Activated T-helper 1 cell treated with anti-CD3 and anti-CD28 coated beads, Interleukin-12 subunit alpha, Interleukin-12 subunit beta, Interleukin-2, Interleukin-4 antibody, amounts not matched to agents 30 ng/mL and 10 ng/mL and 1 ng/mL, durations not matched to agents 14 hours and 24 hours and 36 hours (primary cell): ENCODE measurements at places on chromosomes 1 and 21.
A peak's percentile ranks its signal among the peaks of the same experiment; 100 is the strongest.

DNA sequence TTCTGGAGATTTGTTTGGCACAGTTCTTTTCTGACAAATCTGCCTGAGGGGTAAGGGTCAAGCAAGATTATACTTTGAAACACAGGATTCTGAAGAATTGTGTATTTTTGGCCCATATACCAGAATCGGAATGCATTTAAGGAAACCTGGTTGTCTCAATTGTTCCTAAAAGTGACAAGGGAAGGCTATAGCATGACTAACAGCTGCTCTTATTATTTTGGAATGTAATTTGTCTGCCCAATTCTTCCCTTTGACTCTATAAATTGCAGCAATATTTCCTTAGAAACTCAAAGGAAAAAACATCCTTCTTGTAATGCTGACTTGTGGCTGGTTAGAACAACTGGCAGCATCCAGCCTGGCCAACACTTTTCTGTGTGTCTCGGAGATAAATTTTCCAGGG is 15.8 kb upstream of the VCAM1 start:
- no peaks in the 10 kb centered on the region for H3K36me3 ChIP-seq
- no peaks in the 10 kb centered on the region for H3K4me1 ChIP-seq
- no peak overlapping the region for H3K27ac ChIP-seq
- DNase-seq: no peak
- H3K27me3 ChIP-seq: no peaks in the 10 kb centered on the region
- H3K4me3 ChIP-seq: no peak overlapping the region

GRCh38 chr1:212628813-212629415 is 20.4 kb downstream of the ATF3 start:
- peaks cover 10% of the 10 kb centered on the region for H3K27me3 ChIP-seq
- H3K36me3 ChIP-seq: no peaks in the 10 kb centered on the region
- H3K27ac ChIP-seq: no peak overlapping the region
- no peak overlapping the region for H3K4me3 ChIP-seq
- DNase-seq: no peak

DNA sequence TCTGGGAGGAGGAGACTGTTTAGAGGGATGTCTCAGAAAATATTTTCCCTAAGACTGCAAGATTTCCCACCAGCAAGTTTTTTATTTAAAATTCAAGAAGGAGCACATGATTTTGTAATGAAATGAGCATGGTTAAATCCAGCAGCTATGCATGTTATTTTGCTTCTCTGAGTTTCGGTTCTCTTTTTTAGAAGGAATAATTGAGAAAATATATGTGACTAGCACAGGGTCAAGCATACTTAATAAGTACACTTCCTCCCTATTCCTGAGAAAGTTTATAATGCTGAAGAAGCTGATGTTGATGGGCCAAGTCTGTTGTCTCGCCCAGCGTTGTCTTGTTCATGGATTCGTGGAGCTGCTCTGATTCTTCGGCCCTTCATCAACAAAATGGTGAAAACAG is 51.2 kb downstream of the EXO1 start:
- H3K4me3 ChIP-seq: no peak overlapping the region
- H3K27ac ChIP-seq: no peak overlapping the region
- H3K4me1 ChIP-seq: no peaks in the 10 kb centered on the region

GRCh38 chr1:209989525-209989924 is 51.5 kb downstream of the SYT14 start:
- no peaks in the 10 kb centered on the region for H3K4me1 ChIP-seq
- no peak for DNase-seq

DNA sequence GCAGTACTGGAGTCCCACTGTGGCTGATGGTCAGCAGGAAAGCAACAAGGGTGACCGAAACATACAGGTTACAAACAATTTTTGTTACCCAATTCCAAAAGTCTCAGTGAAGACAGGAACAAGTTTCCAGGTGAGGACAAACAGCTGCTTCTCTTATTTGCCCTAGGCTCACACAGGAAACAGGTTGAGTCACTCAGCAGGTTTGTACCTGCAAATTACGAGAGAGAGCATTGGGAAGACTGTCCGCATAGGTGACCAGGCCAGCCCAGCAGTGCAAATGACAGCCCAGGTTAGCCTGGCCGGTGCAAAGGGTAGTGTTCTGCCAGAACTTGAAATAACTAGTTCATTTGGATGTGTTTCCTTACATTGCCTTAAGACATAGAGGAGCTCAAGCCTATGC is 40.0 kb upstream of the DSCAM start:
- DNase-seq: no peak
- H3K27ac ChIP-seq: no peak overlapping the region
- H3K4me3 ChIP-seq: no peak overlapping the region

- H3K4me1 ChIP-seq: no peaks in the 10 kb centered on the region
- H3K4me3 ChIP-seq: no peak overlapping the region
- H3K27me3 ChIP-seq: peaks cover 3% of the 10 kb centered on the region
- DNase-seq: no peak
- no peak overlapping the region for H3K27ac ChIP-seq
Measured at GRCh38 chr1:65658122-65658521, 134.6 kb upstream of the PDE4B start.

GRCh38 chr1:156291226-156292061 is 4.0 kb downstream of the GLMP start:
- no peaks in the 10 kb centered on the region for H3K27me3 ChIP-seq
- no peak for DNase-seq
- H3K36me3 ChIP-seq: peaks cover 11% of the 10 kb centered on the region
- no peak overlapping the region for H3K27ac ChIP-seq
- H3K4me3 ChIP-seq: peak overlapping the region; percentile 64

DNA sequence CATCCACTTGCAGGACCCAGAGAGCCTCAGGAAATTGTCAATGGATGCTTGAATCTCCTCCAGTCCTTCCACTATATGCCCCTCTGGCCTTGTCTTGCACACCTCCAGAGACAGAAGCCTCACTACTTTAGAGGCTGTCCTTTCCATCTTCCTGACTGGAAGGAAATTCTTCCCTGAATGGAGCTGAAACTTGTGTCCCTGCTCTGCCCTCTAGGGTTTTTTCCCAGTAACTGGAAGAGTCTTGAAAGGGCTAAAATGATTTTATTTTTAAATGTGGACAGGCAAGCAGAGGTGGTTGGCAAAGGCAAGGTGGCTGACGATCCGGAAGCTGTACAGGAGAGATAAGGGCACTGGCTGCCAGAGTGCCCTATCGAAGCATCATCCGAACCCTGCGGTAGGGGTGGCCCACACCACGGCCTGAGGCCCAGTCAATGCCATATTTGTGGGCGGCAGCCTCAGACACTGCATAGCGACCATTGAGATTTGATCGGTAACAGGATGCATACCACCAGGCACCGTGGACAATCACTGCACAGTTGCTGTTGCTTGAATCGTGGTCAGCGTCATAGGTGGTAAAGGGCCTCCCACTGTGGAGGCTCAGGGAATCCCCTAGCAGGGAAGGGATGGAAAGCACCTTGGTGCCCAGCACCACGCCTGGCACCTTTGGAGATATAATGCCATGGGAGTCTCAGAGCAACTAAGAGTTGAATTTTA is 2.3 kb upstream of the MAP3K6 start:
- H3K4me1 ChIP-seq: peaks cover 38% of the 10 kb centered on the region
- peak overlapping the region; percentile 56 for H3K27ac ChIP-seq
- no peak for DNase-seq

GRCh38 chr21:17900281-17900989 is 81.3 kb upstream of the C21orf91 start:
- H3K27ac ChIP-seq: no peak overlapping the region
- H3K27me3 ChIP-seq: no peaks in the 10 kb centered on the region
- H3K4me3 ChIP-seq: no peak overlapping the region
- peaks cover 18% of the 10 kb centered on the region for H3K4me1 ChIP-seq

DNA sequence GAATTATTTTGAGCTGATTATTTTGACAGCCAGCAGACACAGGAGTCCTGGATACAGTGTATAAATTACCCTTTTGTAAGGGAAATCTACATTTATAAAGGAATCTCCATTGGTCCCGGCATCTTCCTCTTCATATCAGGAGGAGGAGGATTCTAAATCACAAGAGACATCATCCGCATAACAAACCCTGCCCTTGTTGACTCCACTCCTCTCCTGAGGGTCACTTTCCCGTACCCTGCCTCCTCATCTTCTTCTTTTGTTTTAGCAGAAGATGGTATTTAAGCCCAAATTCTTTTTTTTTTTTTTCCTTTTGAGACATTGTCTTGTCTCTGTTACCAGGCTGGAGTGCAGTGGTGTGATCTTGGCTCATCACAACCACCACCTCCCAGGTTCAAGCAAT is 14.6 kb upstream of the PKNOX1 start:
- H3K4me3 ChIP-seq: no peak overlapping the region
- no peaks in the 10 kb centered on the region for H3K36me3 ChIP-seq
- H3K27ac ChIP-seq: no peak overlapping the region
- no peaks in the 10 kb centered on the region for H3K4me1 ChIP-seq

GRCh38 chr1:33819913-33820311 is 44.0 kb upstream of the HMGB4 start:
- H3K27ac ChIP-seq: no peak overlapping the region
- H3K4me3 ChIP-seq: no peak overlapping the region
- no peaks in the 10 kb centered on the region for H3K4me1 ChIP-seq
- no peaks in the 10 kb centered on the region for H3K27me3 ChIP-seq
